GDM1 (cell line): ENCODE measurements at places on chromosomes 3 and 15.

GRCh38 chr15:80816936-80817335 lies 37.8 kb downstream of the CEMIP start:
- DNase-seq, result no peak

GRCh38 chr3:64188810-64189560 lies 36.3 kb downstream of the PRICKLE2 start:
- DNase-seq, result no peak

- no peak for DNase-seq
Measured at GRCh38 chr15:50906954-50907600, 1.4 kb upstream of the AP4E1 start.

DNA sequence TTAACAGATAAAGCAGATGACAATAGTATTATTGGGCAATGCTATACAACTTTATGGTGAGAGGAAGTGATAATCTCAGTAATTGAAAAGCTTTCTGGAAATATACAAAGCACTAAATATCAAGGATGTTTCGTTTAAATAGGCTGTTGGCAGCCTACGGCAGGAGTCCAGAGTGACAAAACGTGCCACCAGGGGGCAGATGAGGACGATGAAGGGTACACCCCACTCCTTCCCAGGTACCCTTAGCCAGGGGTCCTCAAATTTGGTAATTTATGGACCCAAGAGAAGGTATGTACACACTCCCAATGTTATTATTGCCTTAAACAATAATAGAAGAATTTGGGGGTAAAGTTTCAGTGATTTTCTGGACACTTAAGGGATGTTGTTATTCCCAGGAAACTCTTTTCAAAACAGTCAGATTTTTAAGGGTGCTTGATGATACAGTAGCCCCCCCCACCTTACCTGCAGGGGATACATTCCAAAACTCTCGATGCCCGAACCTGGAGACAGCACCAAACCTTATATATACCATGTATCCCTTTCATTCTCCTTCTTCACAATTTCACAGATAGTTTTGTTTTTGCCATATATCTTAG lies 1.4 kb upstream of the MAGEL2 start:
- DNase-seq, result no peak

- peak; percentile 10 for DNase-seq
Measured at GRCh38 chr15:72319360-72319984, 485 bp downstream of the CELF6 start.

DNA sequence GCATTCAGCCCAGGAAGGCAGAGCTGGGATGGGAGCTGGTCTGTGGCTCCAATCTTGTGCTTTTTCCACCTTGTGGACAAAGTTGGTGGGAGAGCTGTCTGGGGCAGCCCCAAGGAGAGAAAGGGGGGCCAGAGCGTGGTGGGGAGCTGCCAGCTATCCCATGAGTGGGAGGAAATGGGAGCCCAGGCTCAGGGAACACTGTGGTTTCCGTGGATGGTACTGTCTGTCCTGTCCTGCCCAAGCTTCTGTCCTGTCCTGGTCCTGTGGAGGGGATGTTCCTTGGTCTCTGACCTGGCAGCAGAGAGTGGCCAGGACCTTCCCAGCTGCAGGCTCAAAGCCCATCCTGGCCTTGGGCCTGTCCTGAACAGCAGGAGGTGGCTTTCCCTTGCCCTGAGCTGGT lies 72.6 kb upstream of the SEC13 start:
- no peak for DNase-seq

GRCh38 chr3:28905798-28906197 lies 375.1 kb upstream of the RBMS3 start:
- no peak for DNase-seq

- DNase-seq, result no peak
Measured at GRCh38 chr3:18968120-18968519, 180.2 kb upstream of the KCNH8 start.

DNA sequence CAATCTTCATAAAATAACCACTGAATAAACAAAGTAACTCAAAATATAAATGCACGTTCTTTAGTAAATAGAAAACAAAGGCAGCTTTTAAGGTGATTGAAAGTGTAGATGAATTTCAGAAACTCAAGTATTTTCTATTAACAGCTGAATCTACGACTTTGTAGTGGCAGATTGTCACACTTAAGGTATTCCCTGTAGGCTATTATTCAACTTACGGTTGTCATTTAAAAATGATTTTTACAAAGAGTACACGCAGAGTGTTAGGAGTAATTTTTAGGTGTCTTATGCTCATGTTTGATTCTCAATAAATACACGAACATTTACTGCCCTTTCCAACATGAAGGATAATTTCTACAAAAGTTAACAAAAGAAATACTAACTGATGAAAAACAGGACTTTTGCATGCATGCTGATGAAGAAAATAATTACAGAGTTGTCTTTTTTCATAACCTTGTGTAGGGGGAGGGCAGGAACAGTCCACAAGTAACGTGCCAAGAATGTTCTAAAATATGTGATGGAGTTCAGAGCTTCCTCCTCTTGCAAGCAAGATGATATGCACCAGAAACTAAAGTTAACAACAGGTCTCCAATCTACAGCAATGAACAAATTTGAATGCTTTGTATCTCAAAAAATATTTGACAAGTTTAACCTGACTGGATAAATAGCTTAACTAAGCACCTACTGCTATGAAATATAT lies 16.7 kb downstream of the DCBLD2 start:
- DNase-seq, result no peak

- peak; percentile 58 for DNase-seq
Measured at GRCh38 chr3:37855363-37855970, 6.2 kb upstream of the CTDSPL start.

DNA sequence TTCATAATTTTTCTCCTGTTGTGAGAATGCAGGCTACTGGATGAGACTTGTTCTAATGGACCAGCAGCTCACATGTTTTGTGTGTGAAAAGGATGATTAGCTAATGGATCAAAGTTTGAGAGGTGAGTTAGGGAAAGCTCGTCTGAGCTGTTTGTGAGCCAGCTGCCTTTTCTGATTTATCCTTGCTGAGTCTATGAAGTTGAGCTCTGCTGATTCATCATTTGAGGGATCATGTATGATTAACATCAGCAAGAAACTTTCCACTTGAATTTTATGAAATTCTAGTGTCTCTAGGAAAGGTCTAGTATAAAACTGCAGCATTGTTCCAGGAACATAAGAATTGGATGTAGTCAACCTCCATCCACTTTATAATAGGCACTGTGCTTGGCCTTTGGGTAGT lies 698.7 kb downstream of the NTRK3 start:
- DNase-seq, result no peak

DNA sequence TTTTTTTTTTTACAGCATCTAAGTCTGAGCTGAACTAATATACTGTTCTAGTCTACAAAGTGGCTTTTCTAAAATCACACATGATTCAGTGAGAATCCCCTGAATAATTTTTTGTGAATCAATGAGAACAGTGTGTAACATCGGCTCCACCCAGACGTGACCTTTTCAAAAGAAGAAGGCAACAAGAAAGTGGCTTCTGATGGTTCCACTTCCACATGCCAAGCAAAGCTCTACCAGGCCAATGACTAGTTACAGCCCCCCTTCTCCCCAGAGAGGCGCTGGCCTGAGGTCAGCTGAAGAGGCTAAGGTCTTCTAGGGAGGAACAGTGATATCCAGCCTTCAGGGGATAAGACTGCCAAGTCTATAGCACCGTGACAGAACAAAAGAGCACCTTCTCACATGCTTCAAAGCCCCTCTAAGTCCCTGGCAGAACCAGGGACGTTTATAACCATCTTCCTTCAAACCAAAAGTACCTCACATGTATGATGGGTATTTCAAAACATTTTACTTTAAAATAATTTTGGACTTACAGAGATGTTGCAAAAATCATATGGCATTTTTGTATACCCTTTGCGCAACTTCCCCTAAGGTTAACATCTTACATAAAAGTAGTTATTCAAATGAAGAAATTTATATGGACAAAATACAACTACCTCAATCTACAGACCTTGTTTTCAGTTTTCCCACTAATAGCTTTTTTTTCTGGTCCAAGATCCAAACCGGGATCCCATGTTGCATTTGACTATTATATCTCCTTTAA lies 177.9 kb downstream of the OSBPL10 start:
- DNase-seq, result no peak

- DNase-seq, result no peak
Measured at GRCh38 chr3:138861798-138862197, 27.1 kb upstream of the PIK3CB start.

DNA sequence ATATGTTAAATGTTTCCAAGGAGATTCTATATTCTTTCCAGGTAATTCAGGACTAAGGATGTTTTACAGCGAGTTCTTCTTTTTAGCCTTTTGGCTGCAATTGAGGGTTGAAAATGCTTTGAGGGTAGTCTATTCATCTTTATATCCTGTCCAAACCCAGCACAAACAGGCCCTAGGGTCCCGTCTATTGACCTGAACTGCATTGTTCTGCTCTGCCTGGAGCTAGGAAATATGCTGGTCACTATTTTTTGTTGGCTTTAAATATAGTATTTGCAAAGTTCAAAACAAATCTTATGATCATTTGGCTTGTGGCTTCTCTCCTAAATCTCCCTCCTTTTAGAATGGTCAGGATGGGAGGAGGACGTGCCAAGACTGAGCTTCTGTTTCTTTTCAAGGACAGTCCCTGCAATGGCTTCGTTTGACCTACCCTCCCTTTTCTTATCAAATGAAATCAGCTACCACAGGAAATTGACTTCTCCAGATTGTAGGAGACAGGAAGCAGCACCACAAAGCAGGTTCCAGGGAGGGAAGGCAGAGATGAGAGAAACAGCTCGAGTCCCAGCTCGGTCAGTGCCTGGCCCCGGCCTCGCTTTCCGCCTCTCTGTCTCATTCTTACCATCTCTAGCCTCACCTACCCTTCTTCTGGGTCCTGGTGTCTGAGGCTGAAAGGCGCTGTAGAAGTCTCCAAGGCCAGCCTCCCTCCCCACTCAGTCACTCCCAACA lies 27.6 kb upstream of the NRROS start:
- DNase-seq, result peak; percentile 51

GRCh38 chr3:15527031-15527459 lies 5.5 kb upstream of the COLQ start:
- no peak for DNase-seq

GRCh38 chr3:85821130-85821756 lies 862.5 kb downstream of the CADM2 start:
- DNase-seq, result no peak

- no peak for DNase-seq
Measured at GRCh38 chr3:147962408-147963164, 553.4 kb downstream of the ZIC1 start.

DNA sequence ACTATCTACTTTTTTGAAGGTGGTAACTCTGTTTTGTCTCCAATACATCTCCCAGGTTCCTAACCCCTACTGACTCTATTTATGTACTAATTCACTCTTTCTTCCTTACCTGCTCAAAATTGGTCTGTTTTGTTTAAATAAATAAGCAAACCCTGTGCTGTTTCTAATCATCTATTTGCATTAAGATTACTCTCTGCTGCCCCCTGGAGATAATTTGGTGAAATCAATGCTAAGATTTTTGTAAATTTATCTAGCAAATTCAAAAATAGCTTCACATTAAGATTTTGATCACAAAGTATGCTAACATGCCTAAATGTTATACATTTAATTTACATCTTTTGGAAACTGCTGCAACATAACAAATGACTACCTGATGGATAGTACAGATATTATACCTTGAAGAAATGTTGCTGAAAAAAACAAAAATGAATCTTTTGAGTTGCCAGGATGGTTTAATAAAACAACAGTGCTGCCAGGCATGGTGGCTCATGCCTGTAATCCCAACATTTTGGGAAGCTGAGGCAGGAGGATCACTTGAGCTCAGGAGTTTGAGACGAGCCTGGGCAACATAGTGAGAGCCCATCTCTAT lies 4.4 kb upstream of the CD200R1 start:
- DNase-seq, result no peak

DNA sequence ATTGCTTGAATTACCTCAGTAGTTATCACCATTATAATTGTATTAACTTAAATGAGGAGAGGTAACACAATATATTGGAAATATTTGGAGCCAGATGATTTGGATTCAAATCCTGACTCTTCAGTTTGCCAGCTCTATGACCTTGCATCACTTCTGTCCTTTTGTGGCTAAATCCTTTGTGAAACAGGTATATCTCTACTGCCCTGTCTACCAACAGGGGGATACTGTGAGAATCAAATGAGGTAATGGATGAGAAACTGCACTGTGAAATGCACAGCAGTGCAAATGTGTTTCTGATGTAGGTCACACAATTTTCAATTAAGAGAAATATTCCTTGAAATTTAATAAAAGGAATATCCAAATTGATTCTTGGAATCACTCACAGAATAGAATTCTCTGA lies 58.8 kb downstream of the CCDC54 start:
- no peak for DNase-seq

DNA sequence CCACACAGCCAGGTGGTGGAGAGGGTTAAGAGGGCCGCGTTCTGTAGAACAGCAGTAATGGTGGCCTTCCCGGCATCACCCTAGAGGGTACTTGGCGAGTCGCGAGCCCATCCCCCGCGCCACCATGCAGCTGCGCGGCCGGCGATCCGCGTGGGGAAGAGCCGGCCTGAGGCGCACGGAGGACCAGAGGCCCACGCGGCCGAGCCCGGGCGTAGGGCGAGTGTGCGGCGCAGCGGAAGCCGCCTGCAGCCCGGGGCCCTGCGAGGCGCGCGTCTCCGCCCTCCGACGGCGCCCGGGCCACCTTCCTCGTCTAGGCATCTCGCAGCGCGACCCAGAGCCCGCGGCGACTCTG lies 423 bp downstream of the TKT start:
- no peak for DNase-seq

DNA sequence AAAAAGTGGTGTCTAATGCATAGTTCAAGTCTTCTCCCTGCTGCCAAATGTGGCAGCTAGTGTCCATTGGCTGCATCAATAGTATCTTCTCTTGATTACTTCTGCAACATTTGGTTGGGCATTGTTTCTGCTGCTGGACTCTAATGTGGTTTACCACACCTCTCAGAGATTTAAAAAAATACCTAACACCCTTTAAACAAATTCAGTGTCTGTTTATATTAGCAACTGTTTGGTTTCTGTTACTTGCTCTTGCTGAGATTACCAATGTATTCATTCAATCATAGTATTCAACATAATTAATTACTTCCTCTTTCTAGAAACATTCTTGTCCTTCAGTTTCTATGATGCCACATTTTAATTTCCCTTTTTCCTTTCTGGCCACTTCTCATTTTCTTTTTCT lies 20.3 kb upstream of the NECTIN3 start:
- no peak for DNase-seq

- DNase-seq, result no peak
Measured at GRCh38 chr3:48897460-48898376, 964 bp downstream of the SLC25A20 start.

GRCh38 chr3:34106879-34107278 lies 308.4 kb downstream of the PDCD6IP start:
- peak; percentile 42 for DNase-seq
